Neuronal stem cell (in vitro differentiated cells): ENCODE measurements at places on chromosomes 1 and 21.

DNA sequence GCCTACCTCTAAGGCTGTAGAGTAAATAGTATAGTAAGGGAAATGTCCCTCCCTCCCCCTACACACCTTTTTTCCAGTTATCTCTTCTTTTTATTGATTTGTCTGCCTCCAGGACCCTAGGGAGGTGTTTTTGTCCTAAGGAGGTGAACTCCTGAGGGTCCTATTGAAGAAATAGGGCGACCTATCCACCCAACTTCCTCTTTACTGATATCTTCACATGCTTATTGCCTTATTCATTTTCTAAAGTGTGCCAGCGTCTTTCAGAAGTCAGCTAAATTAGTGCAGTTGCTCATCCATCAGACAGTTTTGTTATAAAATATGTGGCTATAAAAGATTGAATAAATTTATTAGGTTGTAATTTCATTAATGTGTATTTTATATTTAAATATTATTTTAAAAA is 5.9 kb downstream of the BACH1 start:
- no peak for DNase-seq
- no peak overlapping the region for H3K4me3 ChIP-seq
- no peaks in the 10 kb centered on the region for H3K27me3 ChIP-seq
- H3K27ac ChIP-seq: no peak overlapping the region
- H3K4me1 ChIP-seq: peaks cover 5% of the 10 kb centered on the region
- no peaks in the 10 kb centered on the region for H3K36me3 ChIP-seq

DNA sequence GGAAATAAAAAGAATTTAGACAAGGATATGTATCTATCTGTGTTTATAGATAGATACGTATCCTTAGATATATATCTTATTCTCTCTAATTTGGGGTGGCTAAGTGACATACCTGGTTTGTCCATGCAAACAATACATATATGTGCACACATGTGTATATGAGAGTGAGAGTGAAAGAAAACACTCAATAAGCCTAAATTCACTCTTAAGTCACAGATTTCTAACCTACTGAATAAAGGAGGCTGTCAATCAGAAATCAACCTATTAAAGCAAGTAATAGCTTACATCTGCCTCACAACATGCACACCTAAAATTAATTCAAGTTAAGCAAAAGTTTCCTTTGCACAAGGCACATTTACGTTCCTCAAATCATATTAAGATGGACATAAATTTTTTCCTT is 106.9 kb upstream of the LBR start:
- no peak overlapping the region for H3K4me3 ChIP-seq
- no peaks in the 10 kb centered on the region for H3K27me3 ChIP-seq
- peaks cover 16% of the 10 kb centered on the region for H3K36me3 ChIP-seq
- no peak for DNase-seq

GRCh38 chr1:19903621-19904020 is 19.8 kb downstream of the PLA2G2E start:
- H3K4me1 ChIP-seq: no peaks in the 10 kb centered on the region
- H3K27ac ChIP-seq: no peak overlapping the region
- H3K27me3 ChIP-seq: no peaks in the 10 kb centered on the region
- peaks cover 98% of the 10 kb centered on the region for H3K36me3 ChIP-seq
- no peak for DNase-seq

DNA sequence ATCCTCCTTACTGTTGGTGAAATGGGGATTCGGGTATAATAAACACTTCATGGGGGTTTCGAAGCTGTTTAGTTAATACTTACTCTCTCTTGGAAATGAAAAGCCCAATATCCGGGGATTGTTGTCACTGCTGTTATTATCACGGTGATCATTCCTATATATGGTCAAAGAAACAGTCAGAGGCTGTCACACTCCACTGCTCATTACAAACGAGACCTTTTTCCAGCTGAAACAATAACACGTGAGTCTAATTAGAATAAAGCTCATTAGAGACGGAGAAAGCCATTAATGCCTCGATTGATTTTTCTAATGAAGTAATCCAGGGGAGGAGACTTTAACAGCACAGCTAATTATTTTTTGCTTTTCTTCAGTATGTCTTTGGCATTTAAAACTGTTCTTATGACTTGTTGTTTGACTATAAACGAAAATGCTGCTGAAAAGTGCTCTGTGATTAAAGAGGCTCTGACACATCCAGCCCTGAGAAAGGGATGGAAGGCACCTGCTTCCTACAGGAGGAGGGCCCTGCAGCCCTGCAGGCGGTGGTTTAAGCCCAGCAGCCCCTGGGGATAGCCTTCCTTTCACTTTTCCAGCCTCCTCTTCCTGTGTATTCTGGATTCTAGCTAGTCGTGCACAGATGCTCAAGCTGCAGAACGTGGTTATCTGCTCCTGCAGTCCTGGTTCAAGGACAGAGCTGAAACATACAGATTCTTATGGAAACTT is 143.6 kb downstream of the EDEM3 start:
- H3K4me3 ChIP-seq: no peak overlapping the region
- H3K27me3 ChIP-seq: no peaks in the 10 kb centered on the region
- DNase-seq: peak; percentile 42

GRCh38 chr1:109468903-109469302 is 2.6 kb downstream of the SYPL2 start:
- no peak overlapping the region for H3K27ac ChIP-seq
- DNase-seq: no peak
- peaks cover 3% of the 10 kb centered on the region for H3K4me1 ChIP-seq
- H3K4me3 ChIP-seq: no peak overlapping the region
- peaks cover 92% of the 10 kb centered on the region for H3K27me3 ChIP-seq
- H3K36me3 ChIP-seq: no peaks in the 10 kb centered on the region

- peak overlapping the region; percentile 17 for H3K4me3 ChIP-seq
- DNase-seq: no peak
- H3K27me3 ChIP-seq: no peaks in the 10 kb centered on the region
- H3K27ac ChIP-seq: no peak overlapping the region
- H3K4me1 ChIP-seq: no peaks in the 10 kb centered on the region
Measured at GRCh38 chr1:212958175-212958574, 7.8 kb downstream of the VASH2 start.

DNA sequence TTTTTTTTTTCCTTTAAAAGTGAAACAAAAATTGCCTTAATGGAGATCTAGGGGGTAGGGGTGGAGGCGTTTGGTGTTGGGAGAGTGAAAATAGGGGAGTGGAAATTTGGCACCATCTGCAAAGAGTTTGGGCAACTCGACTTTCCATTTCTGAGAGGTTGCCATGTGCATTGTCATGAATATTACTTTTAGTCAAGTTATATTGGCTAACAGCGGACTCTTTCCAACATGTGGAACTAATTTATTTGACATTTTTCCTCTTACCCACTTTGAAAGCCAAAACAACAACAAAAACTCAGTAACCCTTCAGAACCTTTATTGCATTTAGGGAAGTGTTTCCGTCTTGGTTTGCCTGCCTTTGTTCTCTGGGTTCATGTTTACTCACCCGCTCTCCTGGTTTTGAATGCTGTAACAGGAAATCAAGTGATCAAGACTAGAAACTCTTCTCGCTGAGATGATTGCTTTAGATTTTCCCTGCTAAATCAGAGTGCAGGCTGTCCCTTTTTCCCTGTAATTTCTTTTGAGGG is 70.4 kb downstream of the CACHD1 start:
- H3K36me3 ChIP-seq: no peaks in the 10 kb centered on the region
- peaks cover 8% of the 10 kb centered on the region for H3K4me1 ChIP-seq
- DNase-seq: no peak
- H3K4me3 ChIP-seq: no peak overlapping the region

DNA sequence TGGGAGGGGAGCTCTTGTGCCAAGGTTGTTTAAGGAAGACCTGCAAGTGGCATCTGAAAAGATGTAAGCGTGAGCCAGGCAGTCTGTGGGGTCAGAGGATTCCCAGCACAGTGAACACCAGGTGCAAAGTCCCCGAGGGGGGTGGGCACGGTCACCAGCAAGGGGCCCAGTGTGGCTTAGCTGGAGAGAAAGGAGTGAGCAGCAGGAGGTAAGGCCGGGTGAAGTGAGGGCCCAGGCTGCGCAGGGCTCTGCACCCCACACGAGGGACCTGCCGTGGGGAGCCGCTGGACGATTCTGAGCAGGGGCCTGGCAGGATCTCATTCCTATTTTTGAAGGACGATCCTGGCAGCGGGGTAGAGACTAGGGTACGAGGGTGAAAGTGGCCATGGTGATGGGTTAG is 4.1 kb downstream of the DDOST start:
- H3K27ac ChIP-seq: no peak overlapping the region
- H3K27me3 ChIP-seq: no peaks in the 10 kb centered on the region
- H3K36me3 ChIP-seq: peaks cover 41% of the 10 kb centered on the region
- H3K4me1 ChIP-seq: peaks cover 5% of the 10 kb centered on the region
- H3K4me3 ChIP-seq: no peak overlapping the region

- H3K27ac ChIP-seq: no peak overlapping the region
- H3K27me3 ChIP-seq: no peaks in the 10 kb centered on the region
- DNase-seq: no peak
- no peak overlapping the region for H3K4me3 ChIP-seq
Measured at GRCh38 chr1:201517631-201518030, 10.7 kb upstream of the CSRP1 start.

DNA sequence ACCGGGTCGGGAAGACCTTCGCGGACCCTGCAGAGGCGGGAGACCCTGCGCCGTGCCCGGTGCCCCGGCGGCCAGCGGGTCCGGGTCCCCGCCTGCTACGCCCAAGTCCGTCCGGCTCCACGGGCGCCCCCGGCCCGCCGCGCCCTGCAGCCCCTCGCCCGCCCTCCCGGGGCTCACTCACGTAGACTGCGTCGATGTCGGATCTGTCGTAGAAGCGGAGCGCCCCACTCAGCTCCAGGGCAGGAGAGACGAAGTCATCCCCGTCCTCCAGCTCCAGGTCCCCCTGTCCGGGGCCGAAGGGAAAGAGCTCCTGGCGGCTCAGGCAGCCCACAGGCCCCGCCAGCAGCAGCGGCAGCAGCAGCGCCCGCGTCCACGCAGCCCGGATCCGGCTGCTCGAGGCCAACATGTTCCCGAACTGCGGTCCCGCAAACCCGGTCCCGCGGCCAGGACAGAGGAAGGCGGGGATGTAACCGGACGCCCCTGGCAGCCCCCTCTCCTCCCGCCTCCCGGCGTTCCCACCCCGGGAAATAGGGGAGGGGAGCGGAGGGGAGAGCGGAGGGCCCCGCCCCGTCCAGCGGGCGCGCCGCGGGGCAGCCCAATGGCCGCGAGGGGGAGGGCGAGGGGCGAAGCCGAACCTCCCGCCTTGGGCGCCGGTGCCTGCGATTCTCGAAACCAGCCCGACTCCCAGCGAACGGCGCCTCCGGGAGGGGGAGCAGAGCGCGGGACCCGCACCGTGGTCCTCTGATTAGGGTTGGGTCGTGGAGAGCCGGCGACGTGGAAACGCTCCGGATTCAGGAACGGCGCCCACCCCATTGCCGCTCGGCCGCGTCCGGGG is at the start of gene NID1:
TSS of gene NID1 (minus strand) at position 417 of the 835 bp plus-strand sequence. CDS start at position 406, 11 bp downstream.
- peak within 1 kb of the TSS; percentile 99 for H3K4me3 ChIP-seq
- no peaks in the 10 kb centered on the region for H3K27me3 ChIP-seq
- peaks cover 6% of the 10 kb centered on the region for H3K36me3 ChIP-seq

DNA sequence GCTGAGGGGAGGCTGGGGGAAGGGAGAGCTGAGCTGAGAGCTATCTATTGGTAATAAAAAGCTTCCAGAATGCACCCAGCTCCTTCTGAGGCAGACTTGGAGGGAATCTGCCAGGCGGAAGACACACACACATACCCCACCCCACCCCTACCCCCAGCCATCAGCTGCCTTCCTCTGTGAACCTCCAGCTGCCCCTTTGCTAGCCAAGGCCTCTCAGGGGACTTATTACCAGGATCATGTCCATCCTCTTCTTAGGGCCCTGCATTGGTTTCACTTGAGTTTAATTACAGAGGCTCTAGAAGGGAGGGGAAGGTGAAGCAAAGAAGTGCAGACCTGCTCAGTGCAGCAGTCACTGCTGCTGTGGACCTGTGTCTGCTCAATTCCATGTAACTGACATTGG is 156.4 kb downstream of the OMA1 start:
- H3K36me3 ChIP-seq: no peaks in the 10 kb centered on the region
- H3K4me3 ChIP-seq: no peak overlapping the region
- peaks cover 6% of the 10 kb centered on the region for H3K4me1 ChIP-seq

DNA sequence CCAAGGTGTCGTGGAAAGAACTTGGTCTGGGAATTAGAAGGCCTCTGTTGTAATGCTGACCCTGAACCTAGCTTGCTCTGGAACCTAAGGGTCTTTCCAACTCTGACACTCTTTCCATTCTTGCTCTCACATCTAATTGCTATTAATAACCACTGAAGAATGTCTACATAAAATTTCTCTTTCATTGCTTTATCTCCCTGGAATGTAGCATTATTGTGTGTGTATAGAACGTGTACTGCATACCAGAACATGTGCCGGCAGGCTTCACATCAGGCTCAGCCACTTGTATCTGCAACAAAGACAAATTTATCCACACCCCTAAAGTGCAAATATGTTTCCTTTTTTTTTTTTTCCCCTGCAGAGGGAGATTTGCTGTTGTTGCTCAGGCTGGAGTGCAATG is 13.9 kb upstream of the LAX1 start:
- H3K27me3 ChIP-seq: no peaks in the 10 kb centered on the region
- no peak for DNase-seq
- H3K4me3 ChIP-seq: no peak overlapping the region
- H3K36me3 ChIP-seq: no peaks in the 10 kb centered on the region

DNA sequence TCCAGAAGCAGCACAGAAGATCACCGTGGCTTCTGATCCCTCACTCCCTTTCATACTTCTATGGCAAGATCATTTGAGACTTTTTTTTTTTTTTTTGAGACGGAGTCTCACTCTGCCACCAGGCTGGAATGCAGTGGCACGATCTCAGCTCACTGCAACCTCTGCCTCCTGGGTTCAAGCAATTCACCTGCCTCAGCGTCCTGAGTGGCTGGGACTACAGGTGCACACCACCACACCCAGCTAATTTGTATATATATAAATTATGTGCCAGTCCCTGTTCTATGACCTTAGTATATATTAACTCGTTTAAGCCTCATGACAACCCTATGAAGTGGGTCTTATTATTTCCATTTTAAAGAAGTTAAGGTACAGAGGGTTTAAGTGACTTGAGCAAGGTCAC is 298.5 kb downstream of the VAV3 start:
- H3K27ac ChIP-seq: no peak overlapping the region
- DNase-seq: no peak
- no peak overlapping the region for H3K4me3 ChIP-seq
- H3K27me3 ChIP-seq: no peaks in the 10 kb centered on the region

GRCh38 chr1:205689479-205689878 is 9.2 kb upstream of the SLC45A3 start:
- H3K4me3 ChIP-seq: no peak overlapping the region
- peak; percentile 53 for DNase-seq
- H3K27ac ChIP-seq: peak overlapping the region; percentile 20
- H3K36me3 ChIP-seq: no peaks in the 10 kb centered on the region

- no peak for DNase-seq
- H3K27ac ChIP-seq: no peak overlapping the region
- no peaks in the 10 kb centered on the region for H3K27me3 ChIP-seq
- no peaks in the 10 kb centered on the region for H3K4me1 ChIP-seq
- no peaks in the 10 kb centered on the region for H3K36me3 ChIP-seq
Measured at GRCh38 chr21:19603011-19603593, 1199.5 kb upstream of the TMPRSS15 start.
